Activated CD4-positive, CD25-positive, alpha-beta regulatory T cell treated with anti-CD3 and anti-CD28 coated beads, Interleukin-2, amount 50 U/mL, for 16 hours (primary cell): ENCODE measurements at places on chromosomes 2 and 18.

DNA sequence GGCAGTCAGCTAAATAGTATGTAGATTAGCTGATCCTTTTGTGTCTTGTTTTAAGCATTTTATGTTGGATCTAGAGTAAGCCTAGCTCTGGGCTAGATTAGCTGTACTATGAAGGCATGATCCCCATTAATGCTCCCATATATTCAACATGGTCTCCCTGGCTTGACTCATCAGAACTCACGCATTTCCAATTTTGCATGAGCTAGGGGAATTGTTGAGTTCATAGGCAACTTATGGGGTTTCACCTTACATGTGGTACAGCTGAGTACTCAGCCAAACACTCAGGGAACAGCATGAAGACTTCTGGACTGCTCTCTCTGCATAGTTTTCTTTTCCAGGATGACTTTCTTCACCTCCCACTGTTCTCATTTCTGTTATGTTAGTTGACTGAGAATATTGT, 248.2 kb downstream of the TMX3 start:
- no peak for DNase-seq

GRCh38 chr2:69054431-69054830, 41.5 kb downstream of the ANTXR1 start:
- no peak for DNase-seq

DNA sequence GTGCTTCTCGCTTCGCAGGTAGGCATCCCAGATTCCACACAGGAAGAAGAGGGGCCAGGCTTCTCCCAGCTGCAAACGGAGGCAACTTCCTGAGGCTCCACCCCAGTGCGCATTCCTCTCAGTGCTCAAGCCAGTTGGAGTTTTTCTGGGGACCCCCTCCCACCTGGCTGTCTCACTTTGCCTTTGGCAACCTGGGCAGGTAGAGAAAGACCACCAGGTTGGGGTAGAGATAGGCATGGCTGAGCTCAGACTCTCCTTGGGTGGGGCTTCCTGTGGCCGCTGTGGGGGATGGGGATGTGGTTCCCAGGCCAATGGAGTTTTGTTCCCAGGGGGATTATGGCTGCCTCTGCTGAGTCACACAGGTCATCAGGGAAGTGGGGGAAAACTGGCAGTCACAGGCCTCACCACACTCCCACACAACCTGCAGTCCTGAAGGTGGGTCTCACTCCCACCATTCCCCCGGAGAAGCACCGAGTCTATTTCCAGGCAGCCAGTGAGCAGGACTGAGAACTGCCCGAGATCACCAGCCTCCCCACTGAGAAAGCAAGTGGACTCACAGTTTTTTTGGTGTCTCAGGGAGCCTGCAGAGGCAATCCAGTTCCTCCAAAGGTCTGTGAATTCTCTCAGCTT, 38.1 kb downstream of the SLC39A10 start:
- DNase-seq: no peak

DNA sequence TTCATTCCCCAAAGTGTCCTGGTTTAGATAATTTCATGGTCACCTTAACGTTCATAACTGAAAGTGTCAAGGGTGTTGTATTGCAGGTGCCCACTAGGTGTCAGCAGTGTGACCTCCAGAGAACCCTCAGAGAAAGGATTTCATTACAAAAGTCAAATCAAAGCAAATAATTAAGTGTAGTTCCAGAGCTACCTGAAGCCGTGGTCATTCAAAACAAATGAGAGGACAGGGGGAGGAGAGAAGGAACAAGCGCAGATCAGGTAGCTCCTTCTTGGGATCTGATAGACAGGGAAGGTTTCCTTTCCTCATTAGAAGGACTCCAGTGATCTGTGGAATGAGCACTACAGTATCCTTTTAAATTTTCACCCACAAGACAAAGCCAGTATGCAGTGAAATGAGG, at the start of gene SLC9A4:
Gene SLC9A4, plus strand, starts transcription at position 207 of the 400 bp plus-strand sequence. CDS start 534 bp downstream, outside the sequence.
- DNase-seq: peak; percentile 28

DNA sequence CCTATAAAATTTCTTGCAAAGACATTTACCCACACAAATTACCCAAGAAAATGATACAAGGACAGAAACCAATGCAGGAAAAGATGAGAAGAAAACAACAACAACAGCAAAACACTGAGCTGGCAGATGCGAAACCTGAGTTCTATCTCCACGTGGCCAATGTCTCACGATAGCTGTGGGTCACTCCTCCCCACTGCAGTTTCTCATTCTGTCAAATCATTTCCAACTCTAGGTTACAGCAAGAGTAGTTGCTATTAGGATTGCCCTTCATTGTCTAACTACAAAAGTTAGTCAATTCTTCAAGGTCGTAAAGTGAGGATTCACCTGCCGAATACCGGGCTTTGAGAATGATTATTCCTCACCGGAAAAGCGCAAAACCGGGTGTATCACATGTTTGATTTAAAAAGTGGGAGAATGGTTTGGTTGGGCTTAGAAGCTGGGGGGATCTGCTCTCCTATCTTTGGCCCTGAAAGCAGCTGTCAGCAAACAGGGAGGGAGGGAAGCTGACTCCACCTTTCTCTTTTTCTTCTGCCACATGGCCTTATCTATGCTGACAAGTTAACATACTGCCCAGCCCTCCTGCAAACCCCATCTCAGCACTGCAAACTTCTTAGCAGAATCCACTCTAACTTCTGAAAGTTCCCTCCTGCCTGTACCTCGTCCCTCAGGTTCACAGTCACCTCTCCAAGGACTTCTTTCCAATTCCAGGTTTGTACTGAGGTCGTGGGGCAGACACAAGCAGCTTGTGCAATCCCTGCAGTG, 473.0 kb downstream of the SOX11 start:
- no peak for DNase-seq
